ENCODE measurements at places on chromosomes 6 and 20.

GRCh38 chr6:96466147-96466863 is 55.3 kb upstream of the UFL1 start:
- peak; percentile 19 for DNase-seq

GRCh38 chr20:21670981-21671380 is 34.5 kb upstream of the PAX1 start:
- DNase-seq, result no peak

- no peak for DNase-seq
Measured at GRCh38 chr6:143215363-143215762, 154.7 kb downstream of the AIG1 start.

- DNase-seq, result no peak
Measured at GRCh38 chr6:40347571-40348011, 239.6 kb downstream of the LRFN2 start.

GRCh38 chr6:73980096-73980495 is 284.1 kb downstream of the CD109 start:
- DNase-seq, result no peak

- no peak for DNase-seq
Measured at GRCh38 chr20:57966620-57967019, 256.8 kb upstream of the PMEPA1 start.

GRCh38 chr20:39376788-39377187 is 414.6 kb downstream of the DHX35 start:
- no peak for DNase-seq

DNA sequence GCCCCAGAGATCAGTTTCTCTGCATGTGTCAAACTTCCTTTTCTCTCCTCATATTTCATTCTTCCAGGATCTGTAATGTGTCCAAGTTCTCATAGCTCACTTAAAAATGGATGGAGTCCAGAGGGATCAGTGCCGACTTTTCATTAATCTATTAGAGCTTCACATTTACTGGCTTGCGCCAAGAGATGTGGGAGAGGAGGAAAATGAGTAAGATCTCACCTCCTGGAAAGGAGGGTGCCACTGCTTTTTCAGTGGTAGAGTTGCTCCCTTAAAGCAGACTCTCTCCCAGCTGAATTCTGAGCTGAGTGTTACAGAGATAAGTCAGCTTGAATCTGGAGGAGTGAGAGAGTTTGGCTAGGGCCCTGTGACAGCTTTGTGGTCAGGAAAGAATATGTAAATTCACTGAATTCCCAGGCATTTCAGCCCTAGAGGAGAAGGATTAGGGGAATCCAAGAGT is 175.9 kb downstream of the SOX4 start:
- DNase-seq, result no peak

DNA sequence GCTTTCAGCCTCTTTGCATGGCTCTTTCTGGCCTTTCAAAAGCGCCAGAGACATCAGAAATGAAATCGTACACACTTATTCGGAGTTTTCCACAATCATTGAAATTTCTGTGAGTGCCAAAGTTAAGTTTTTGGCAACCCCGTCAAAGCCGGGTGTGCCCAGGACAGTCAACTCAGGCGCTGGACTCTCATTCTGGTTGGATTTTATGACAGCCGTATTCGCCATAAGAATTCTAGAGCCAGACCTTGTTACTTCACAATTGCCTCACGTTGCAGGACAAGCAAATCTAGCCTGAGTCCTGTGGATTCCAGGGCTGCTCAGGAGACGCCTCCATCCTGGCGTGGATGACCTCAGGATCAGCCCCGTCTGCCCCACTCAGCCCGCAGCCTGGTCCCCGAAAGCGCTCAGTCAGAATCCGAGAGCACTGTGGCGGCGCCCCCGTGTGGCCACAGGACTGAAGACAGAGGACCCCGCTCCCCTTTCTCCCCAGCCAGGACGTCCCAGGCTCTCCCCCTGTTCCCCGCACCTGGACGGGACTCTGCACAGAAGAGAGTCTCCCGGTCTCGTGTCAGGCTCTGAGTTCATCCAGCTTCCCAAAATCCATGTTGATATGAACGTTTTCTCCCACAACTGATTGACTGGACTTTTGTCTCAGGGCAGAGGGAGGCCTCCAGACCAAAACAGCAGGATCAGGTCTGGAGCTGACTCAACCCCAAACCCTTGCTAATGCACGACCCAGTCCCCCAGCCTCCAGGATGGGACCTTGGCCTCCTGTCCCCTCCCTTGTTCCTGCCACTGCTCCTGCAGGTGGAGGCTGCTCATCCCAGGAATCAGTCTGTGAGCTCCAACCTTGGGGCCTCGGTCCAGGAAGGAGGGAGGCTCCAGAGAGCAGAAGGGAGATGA is 38.2 kb downstream of the MICA start:
- peak; percentile 83 for DNase-seq

GRCh38 chr6:129446272-129447197 is 263.4 kb downstream of the ARHGAP18 start:
- peak; percentile 10 for DNase-seq

GRCh38 chr6:45430590-45431202 is 53.0 kb upstream of the SUPT3H start:
- DNase-seq, result no peak

DNA sequence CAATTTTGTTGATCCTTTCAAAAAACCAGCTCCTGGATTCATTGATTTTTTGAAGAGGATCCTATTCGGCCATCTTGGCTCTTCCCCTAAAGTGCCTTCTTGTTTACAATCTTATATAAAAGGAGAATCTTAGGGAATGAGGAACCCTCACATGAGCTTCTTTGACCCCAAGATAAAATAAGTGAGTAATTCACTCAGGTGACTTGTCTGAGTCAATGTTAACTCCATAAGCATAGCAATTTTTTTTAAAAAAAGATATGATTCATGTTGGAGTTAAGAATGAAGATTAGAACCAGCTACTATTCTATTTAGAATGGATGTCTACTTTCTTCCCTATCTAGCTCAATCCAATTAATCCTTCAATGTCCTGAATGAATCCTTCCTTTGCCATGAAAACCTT is 21.0 kb downstream of the WASF1 start:
- no peak for DNase-seq

DNA sequence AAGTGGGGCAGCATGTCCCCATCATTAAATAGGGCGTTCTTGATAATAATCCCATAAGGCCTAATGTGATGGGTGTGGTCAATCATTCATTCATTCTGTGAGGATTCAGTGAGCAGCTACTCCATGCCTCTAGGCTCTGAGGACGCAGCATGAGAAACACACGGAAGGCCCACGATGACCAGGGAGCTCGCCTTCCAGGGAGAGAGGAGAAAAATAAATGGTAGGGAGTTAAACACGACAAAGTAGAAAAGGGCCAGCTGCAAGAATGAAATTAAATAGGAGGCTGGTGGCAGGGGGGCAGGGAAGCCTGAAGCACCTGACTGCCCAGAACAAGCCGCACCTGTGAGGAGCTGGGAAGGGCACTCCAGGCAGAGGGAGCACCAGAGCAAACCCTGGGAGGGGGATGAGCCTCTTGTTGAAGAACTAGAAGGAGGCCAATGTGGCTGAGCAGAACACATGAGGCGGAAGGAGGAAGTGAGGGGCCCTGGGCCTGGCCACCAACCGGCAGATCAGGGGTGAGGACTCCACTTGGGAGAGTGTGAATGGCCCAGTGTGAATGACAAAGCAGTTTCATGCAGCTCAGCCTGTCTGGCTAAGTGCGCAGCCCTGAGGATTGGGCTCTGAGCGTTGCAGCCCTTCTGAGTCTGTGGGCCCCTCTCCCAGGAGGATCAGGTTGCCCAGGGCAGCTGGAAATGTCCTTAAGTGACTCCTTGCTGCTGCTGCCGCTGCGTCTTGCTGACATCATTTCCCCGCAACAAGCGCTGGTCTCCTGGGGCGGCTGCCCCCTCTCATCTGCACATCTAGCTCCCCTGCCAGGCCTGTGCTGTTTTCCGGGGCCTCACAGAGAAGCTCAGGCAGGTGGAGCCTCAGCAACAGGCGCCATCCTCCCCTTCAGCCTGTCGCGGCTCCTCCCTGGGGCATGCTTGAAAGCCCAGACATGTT is 99.9 kb downstream of the CDH26 start:
- peak; percentile 34 for DNase-seq

GRCh38 chr20:23003881-23004460 is 31.1 kb upstream of the SSTR4 start:
- DNase-seq, result no peak

DNA sequence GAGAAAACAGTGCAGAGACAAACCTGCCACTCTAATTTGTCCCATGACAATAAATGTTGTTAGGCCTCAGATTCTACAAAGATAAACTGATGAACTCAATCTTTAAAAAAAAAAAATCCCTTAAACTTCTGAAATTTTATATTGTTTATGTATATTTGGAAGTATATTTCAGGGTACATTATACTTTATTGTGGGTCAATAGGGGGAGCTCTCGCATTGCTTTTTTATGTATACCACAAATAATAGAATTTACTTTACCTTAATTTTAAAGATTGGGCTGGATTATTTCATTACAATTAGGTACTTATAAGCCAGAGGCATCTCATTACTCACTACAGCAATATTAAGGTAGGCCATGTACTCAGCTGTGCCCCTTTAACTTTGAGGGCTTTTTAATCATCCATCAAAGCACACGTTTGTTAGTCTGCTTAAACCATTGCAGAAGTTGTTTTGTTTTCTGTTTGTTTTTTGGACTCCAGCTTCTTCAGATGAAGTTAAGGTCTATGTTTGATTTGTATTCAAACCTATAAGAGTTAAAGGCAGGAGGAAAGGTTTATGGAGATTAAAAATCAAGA is 56.3 kb upstream of the EYA4 start:
- DNase-seq, result no peak

- no peak for DNase-seq
Measured at GRCh38 chr6:154594496-154595198, 84.2 kb upstream of the CNKSR3 start.

Measured in CD4-positive, alpha-beta T cell treated with Interleukin-10 for 1 hour (primary cell).